ENCODE measurements at places on chromosomes 6 and 20.

DNA sequence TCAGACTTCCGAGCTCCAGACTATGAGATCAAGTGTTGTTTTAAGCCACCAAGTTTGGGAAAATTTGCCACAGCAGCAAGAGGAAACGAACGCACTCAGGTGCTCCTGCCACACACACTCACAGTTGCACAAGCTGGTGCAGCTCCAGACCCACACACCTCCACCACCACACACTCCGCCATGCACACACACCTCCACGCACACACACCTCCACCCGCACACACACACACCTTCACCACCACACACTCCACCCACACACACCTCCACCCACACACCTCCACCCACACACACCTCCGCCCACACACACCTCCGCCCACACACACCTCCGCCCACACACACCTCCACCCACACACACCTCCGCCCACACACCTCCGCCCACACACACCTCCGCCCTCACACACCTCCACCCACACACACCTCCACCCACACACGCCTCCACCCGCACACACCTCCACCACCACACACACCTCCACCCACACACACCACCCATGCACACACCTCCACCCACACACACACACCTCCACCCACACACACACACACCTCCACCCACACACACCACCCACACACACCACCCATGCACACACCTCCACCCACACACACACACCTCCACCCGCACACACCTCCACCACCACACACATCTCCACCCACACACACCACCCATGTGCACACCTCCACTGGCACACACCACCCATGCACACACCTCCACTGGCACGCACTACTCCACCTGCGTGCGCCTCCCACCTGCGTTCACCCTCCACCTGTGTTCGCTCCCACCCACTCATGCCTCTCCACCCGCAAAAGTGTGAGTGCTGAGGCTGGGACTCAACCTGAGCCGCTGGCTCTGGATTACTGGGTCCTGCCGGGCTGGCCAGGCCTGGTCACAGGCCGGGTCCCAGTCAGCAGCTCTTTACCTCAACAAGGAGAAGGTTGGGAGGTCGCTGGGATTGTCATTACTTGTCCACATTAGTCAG lies 175.6 kb downstream of the BMP7 start:
- no peak for DNase-seq

DNA sequence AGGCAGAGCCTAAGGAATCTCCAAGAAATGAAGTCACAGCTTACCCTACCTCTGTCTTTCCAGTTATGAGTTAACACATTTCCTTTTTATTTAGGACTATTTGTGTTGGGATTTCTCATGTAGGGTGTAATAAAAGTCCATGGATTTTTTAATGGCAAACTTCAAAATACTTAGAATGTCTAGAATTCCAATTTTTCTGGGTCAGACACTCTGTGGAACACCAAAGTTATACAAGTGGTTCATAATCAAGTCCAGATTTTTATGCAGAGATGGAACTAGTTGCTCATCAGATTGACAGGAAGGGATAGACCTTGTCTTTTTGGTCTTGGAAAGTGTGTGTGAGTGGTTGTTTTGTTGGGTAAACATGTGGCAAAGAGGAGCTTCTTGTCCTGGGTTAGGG lies 303.5 kb upstream of the RNF24 start:
- no peak for DNase-seq

- DNase-seq = no peak
These were observed 7.7 kb downstream of the OPN5 start for GRCh38 chr6:47789553-47789952.

- no peak for DNase-seq
These were observed 109.8 kb downstream of the SYCP2 start for GRCh38 chr20:59823491-59824259.

- DNase-seq = no peak
These were observed 81.3 kb upstream of the BHLHE23 start for GRCh38 chr20:63087872-63088680.

DNA sequence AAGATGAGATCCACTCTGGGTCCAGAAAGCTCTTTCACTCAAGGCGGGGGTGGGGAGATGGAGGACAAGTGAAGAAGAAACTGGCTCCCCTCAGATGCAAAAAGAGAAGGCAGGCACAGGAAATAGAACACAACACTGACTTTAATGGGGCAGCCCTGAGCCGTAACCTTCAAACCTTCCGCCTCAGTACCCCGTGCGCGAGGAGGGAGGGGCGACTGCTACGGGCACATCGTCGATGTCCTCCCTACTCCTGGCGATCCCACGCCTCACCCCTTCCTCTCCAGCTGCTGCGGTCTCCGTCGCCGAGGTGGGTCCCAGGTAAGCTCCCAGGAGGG lies 3.9 kb downstream of the SPEF1 start:
- DNase-seq = no peak

- DNase-seq = no peak
These were observed 43.5 kb upstream of the TIAM2 start for GRCh38 chr6:154951345-154952200.

GRCh38 chr6:47424436-47424836 lies 53.2 kb upstream of the CD2AP start:
- DNase-seq = peak; percentile 57

- no peak for DNase-seq
These were observed 18.3 kb upstream of the ADRM1 start for GRCh38 chr20:62284448-62284847.

DNA sequence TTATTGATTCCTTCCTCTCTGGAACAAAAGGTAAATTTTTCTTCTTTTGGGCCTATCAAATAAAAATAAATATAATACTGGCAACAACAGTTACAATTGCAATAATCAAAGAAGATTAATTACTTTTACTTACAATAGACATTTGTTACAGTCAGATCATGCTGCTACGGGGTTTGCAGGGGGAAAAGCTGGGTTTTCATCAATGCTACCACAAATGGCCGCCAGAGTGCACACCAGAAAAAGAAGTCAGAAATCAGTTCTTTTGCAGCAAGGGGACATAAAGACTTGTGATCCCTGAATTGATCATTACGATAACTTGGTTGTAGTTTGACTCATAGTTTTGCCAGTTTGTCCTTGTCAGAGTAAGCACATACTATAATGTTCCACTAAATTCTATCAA lies 714.5 kb upstream of the EYS start:
- no peak for DNase-seq

DNA sequence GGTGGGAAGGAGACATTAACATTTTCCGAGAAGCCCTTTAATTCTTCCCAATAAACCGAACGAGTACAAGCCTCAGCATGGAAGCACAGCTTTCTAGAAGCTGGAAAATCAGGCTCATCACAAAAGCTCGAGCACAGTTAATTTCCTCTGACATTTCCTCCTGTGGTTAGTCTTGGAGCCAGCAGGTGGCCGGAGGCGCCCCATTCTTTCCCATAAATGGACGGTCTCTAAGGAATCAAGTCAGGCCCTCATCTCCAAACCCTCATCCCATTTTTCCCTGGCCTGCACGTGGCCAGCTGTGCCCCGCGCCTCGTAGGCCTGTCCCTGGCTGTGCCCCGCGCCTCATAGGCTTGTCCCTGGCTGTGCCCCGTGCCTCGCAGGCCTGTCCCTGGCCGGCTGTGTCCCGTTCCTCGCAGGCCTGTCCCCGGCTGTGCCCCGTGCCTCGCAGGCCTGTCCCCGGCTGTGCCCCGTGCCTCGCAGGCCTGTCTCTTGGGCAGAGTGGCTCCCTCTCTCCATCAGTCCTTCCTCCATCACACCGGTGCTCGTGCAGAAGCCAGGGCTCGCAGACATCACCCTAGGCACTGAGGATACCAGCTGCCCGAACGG lies 19.7 kb upstream of the NTSR1 start:
- DNase-seq = no peak

- no peak for DNase-seq
These were observed 36.5 kb downstream of the ZNF217 start for GRCh38 chr20:53557130-53557529.

- DNase-seq = peak; percentile 70
These were observed 104.2 kb upstream of the STXBP5 start for GRCh38 chr6:147099974-147100373.

GRCh38 chr6:122752459-122752858 lies 27.1 kb upstream of the FABP7 start:
- no peak for DNase-seq

DNA sequence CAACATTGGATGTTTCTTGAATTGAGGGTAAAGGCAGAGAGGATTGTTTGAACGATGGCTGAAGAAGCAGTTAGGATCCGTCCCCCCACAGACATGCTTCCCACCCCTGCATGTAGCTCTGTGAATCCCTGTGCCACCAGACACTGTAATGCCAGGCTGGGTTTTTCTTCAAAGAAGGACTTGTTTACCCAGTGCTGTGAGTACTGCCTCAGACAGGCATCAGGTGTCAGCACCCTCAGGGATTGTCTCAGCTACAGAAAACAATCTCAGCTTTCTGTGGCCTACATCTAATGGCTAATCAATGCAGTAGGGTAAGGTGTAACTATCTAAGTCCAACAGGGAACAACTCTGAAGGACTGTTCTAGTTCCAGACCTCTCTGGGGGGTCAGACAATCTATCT lies 853.0 kb upstream of the EPHA7 start:
- no peak for DNase-seq

DNA sequence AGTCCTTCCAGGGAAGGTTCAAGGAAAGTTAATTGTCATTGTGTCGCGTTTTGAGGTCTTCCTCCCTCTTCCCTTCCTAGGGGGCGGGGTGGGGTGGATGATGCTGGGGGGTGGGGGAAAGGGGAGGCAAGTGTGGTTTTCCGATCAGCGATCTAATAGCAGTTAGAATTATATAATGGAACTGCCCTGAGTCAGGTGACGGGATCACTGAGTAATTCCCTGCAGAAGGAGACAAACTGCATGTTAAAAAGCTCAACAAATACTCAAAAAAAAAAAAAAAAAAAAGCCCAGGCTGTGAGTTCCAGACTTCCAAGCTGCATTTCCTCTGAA lies 240.4 kb downstream of the PHACTR1 start:
- DNase-seq = no peak

DNA sequence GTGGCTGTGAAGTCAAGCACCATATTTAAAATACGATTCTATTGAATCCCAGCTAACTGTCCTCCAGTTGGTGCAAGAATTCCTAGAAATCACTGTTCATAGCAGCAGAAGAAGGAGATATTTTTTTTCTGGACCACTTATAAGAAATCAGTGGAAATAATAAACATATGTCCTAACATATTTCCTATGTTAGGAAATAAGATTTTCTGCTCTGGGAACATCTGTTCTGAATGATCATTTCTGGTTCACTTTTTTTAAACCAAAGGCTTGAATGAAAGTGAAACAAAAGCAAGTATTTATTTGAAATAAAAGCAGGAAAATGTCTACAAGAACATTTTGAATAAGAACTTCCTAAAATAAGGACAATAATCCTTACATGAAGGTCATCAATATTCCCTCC lies 138.9 kb upstream of the RALGAPA2 start:
- no peak for DNase-seq

DNA sequence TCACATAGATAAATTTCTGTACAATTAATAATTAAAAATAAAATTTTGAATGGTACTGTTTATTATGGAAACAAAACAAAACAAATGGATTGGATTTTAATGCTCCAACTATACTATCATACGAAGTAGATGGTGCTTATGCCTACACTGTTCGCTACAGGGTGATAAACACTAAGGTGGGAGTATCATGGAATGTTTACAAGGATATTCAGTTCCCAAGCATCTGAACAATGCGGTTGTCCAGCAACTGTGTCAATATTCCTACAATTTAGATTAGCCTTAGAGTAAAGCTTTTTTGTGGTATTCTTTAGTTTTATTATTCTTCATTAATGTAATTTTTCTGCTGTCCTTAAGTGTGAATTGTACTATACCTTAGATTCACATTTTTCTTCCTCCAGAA lies 105.1 kb downstream of the MMS22L start:
- no peak for DNase-seq

DNA sequence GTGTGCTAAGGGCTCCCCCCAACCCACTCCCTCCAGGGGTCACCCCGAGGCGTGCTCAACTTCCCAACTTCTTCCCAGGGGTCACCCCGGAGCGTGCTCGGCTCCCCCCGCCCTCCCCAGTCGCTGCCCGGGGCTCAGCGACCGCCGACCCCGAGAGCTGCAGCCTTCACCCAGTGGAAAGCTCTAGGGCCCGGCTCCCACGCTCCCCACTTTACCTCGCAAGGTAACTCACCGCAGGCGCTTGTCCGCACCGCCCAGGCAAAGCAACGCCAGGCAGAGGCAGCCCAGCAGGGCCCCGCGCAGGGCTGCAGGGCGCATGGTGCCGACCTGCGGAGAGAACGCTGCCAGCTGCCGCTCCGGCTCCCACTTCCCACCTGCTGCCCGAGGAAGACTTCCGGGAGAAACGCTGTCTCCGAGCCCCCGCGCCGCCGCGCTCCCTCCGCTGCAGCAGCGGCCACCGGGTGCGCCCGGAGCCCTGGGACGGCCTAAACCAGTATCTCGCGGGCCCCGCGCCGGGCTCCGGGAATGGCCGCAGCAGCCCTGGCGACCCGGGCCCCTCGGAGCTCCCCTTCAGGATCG lies 396 bp downstream of the RNASET2 start:
- no peak for DNase-seq

All from cardiac fibroblast (primary cell).